Stimulated activated CD8-positive, alpha-beta memory T cell treated with anti-CD3 and anti-CD28 coated beads, Interleukin-2, amount 100 ng/mL, for 1 hour (primary cell): ENCODE measurements at places on chromosomes 7 and 10.

- DNase-seq: no peak
These were observed 642 bp upstream of the PRKG1 start for GRCh38 chr10:51073453-51074237.

- no peak for DNase-seq
These were observed 41.6 kb downstream of the TCERG1L start for GRCh38 chr10:131269776-131270460.

- no peak for DNase-seq
These were observed 16.6 kb downstream of the C7orf33 start for GRCh38 chr7:148607151-148607661.

DNA sequence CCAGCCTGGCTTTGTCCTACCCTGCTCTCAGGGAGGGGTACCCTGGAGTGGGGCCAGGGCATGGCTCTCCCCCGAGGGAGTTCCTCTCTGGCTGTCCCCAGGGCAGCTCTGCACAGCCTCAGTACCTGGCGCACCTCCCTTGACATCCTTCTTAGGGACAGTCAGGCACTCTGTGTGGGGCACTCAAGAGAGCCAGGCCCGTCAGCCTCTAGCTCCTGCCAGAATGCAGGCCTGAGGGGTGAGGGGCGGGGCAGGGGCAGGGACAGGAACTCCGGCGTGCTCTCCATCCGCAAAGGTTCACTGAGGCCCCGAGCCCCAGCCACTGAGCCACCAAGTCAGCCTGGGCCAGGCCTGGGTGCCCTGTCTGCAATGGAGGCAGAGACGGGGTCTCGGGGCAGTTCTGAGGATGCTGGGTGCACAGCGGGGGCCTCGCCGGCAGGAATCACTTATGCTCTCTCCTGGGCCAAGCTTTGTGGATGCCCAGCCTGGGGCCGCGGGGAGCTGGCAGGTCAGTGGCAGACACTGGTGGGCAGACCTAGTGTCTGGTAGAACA is 10.1 kb downstream of the LIMK1 start:
- DNase-seq: no peak

DNA sequence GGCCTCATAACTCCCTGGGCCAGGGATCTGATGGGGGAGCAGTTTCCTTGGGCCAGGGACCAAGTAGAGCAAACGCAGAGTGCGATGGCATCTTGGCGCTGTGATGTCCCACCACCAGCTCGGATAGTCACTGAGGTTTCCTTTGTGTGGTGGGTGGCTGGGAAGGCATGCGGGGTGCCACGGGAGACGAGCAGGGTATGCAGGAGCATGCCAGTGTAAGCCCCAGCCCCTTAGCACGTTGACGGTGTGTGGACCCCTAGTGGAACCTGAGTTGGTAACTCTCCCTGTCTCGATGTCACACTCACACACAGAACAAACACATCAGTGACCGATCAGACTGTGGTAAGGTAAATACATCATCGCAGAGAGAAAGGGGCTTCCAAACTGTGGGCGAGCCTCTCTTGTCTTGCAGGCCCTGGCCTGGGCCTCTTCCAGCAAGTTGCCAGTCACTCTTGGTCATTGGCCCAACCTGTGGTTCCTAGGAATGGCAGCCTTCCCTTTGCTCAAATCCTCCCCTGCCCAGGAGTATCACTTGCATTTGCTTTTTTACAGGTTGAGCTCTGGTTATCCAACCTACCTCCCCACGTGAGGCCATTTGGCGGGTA is 231.6 kb upstream of the GPR26 start:
- no peak for DNase-seq
